Activated CD8-positive, alpha-beta memory T cell treated with anti-CD3 and anti-CD28 coated beads for 1 hour (primary cell): ENCODE measurements at places on chromosomes 7 and 10.

DNA sequence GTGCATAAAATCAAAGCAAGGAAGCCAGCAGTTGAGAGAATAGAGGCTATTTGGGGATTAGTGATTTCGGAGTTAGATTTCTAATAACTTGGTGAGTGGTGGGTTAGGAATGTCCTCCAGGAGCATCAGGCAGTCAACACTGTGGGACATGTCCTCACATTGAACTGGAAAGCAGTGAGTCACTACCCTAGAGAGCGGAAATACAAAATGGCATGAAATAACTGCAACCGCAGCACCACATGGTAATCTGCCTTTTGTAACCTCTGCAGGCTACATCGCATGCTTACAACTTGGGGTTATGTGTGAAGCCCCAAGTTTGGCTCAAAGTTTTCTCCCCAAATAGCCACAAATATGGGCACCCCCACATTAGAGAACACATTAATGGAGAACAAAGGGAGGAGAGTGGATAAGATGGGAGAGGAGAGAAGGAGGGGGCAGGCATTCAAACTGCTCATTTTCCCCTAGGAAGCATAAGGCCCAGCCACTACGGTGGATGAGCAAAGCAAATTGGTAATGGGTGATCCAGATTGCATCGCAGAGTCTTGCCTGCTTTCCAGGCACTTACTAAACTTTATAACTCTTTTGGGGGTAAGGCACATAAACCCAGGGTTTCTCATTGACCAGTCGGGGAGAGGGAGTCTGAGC, 22.0 kb upstream of the SLF2 start:
- DNase-seq, result no peak

- DNase-seq, result no peak
These were observed 31.2 kb downstream of the JCAD start for GRCh38 chr10:30028006-30028737.

GRCh38 chr7:81692146-81692905, 77.5 kb downstream of the HGF start:
- DNase-seq, result no peak

DNA sequence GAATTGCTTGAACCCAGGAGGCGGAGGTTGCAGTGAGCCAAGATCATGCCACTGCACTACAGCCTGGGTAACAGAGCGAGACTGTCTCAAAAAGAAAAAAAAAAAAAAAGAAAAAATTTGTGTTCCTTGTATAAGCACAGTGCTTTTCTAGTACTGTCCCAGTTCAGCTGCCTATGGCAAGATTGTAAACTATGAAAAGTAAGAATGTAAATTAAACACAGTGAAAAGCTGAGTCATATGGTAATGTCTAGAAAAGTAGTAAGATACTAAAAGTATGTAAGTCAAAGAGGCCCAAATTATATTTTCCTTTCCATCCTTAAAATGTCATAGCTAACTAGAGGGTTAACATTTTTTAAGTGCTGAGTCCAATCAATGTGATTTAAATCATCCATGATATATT, 42.8 kb downstream of the RBM20 start:
- no peak for DNase-seq

GRCh38 chr7:91683823-91684222, 196.7 kb downstream of the MTERF1 start:
- DNase-seq, result no peak

GRCh38 chr10:23422003-23422411, 16.9 kb upstream of the OTUD1 start:
- no peak for DNase-seq

- DNase-seq, result no peak
These were observed 138.3 kb downstream of the BMPER start for GRCh38 chr7:34043461-34044305.

- DNase-seq, result no peak
These were observed 39.2 kb downstream of the AGAP3 start for GRCh38 chr7:151125470-151125845.

DNA sequence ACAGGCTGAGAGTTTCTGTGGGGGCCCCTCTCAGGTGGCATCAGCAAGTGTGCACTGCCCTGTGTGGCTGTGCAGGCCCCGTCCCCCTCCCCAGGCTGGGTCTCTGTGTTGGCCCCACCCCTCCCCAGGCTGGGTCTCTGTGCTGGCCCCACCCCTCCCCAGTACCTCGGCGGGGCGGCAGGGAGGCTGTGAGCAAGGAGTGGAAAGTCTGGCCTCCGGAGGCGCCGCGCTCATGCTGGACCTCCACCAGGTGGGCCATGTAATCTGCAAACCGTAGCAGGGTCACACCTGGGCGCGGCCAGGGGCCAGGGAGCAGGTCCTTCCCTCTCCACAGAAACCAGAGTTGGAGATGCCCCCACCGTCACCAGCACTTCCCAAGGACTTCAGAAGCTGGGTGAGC, 21.4 kb upstream of the MICALL2 start:
- no peak for DNase-seq

DNA sequence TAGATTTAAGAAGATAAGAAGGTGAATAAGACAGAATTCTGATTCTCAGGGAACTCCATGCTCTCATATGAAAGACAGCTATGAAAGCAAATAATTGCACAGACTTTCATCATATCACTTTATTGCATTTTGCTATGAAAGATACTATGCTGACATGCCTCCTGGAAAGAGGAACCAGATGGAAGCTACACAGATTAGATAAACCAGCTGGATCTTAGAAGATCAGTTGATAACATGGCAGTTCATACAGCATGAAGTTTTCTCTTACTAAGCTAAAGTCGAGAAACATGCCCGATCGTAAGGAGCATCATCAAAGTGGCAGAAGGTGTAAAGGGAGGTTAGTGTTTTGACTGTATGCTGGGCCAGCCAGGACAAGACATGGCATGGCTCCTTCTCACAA, 112.5 kb upstream of the DPP6 start:
- no peak for DNase-seq

- DNase-seq, result no peak
These were observed 45.3 kb downstream of the COL17A1 start for GRCh38 chr10:104040382-104040781.

GRCh38 chr7:50664461-50664922, 99.3 kb upstream of the DDC start:
- no peak for DNase-seq

- DNase-seq, result no peak
These were observed 78.5 kb downstream of the OAT start for GRCh38 chr10:124340033-124340760.

DNA sequence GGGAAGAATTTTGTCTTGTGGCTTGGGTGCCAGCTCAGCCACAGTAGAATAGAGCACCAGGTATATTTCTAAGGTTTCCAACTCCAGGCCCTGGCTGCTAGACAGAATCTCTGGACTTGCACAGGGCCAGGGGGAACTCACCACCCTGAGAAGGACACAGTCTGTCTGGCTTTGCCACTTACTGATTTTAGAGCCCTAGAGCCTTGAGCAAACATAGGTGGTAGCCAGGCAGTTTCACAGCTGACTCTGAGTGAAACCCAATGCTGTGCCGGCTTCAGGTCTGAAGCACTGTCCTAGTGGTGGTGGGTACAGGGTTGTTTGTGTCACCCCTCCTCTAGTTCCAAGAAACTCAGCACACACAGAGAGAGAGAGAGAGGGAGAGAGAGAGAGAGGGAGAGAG, 81.6 kb downstream of the TES start:
- DNase-seq, result no peak

DNA sequence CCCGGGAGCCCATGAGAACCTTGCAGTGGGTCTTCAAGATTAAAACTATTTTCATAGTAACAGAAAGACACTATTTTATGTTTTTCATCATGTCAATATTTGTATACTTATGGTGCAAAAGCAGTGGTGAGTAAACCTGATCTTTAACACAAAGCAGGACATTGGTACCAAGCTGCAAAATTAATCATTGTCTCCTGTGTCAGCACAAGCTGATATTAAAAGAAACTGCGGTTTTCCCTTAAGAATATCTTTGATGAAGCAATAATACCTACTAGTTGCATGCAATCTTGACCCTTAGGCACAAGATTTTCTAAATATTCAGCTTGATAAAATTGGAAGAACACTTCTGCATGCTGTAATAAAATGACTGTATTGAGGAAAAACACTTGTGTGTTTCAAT, 121.7 kb downstream of the MDFIC start:
- DNase-seq, result no peak

DNA sequence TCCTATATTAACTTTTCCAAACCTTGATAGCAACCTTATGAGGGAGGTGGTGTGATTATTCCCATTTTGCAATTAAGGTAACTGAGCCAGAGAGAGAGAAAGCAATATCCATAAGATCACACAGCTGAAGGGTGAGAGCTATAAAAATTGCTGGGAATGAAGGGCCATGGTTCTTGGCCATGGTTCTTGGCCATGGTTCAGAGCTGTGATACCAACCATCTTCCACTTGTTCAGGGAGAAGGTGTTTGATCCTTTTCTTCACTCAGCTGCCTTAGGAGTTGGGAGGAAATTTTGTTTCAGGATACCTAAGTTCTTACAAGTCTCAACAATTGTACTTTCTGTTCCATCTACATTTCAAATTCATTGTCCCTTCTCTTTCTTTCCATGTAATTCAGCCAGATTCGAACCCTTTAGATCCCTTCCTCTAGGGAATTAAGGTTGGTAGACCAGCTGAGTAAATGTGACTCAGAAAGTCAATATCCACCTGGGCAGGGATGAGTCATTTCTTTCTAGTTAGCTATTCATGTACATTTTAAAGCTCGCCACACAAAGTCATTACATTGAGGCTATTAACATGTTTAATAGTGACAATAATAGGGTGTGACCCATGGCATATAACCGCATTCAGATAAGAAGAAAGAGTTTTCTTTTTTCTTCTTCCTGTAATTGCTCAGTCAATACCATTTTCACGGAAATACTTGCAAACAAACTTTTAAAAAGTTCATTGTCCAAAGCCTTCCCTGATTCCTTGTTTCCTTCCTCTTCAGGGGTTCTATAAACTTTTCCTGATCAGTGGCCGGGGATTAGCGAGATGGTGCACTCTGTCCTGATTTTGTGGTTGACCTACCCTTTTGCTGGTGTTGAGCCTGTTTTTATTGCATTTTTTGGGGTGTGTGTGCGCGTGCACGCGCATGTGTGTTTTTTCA, 143.4 kb downstream of the TCF7L2 start:
- no peak for DNase-seq

- DNase-seq, result no peak
These were observed 25.3 kb upstream of the NUDCD3 start for GRCh38 chr7:44515590-44516268.

DNA sequence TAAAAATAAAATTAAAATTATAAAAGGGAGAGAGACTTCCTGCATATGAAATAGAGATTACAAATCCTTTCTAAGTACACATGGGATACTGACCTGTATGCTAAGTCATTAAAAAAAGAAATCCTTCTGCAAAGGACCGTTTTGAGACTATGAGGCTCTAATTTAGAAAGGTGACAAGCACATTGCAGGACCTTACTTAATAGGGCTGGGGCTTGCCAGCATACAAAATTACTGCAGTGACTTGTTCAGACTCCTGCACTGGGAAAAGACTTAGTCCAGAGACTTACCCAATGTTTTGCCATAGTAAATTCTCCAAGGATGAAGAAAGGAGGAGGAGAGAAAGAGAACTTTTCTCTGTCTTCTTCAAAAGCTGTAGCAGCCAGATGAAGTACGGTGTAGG, 193.6 kb downstream of the KCNMA1 start:
- DNase-seq, result no peak

DNA sequence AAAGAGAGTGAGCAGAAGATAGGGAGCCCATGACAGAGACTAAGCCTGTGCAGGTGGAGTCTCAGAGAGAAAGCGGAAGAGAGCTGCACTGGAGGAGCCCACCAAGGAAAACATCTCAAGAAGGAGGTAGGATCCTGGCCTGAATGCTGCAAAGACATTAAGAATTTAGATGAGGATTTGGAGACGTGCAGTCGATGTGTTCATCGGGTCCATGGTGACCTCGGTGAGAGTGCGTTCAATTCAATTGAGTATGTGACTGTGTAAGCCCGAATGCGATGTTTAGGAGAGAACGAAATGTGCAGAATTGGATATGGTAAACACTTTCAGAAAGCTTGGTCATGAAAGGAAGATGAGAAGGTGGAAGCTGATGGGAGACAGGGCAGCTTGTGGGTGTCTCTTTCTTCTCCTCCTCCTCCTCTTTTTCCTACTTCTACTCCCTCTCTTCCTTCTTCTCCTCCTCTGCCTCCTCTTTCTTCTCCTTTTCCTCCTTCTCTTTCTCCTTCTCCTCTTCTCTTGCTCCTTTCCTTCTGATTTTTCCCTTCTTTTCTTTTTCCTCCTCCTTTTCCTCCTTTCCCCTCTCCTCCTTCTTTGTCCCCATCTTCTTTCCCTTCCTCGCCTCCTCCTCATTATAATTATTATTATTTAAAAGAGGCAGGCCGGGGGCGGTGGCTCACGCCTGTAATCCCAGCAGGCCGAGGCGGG, 276.0 kb downstream of the RPS24 start:
- no peak for DNase-seq

DNA sequence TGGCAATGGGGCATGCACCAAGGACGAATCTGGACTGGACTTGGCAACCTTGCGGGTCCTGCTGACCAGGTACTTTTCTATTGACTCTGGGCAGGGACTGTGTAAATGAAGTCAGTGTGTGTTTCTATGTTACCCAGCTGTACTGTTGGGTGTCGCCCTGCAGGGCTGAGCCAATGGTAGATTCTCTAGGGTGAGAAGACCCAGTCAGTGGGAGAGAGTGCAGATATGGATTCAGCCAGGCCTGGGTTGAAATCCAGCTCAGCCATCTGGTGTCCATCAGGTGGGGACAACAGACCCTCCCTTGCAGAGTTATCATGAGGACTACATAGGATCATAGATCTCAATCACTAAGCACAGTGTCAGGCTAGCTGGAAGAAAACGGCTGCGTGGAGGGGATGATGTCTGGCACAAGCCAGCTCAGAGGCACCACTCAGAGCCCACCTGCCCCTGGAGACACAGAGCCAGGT, 4.9 kb upstream of the PPIF start:
- no peak for DNase-seq

DNA sequence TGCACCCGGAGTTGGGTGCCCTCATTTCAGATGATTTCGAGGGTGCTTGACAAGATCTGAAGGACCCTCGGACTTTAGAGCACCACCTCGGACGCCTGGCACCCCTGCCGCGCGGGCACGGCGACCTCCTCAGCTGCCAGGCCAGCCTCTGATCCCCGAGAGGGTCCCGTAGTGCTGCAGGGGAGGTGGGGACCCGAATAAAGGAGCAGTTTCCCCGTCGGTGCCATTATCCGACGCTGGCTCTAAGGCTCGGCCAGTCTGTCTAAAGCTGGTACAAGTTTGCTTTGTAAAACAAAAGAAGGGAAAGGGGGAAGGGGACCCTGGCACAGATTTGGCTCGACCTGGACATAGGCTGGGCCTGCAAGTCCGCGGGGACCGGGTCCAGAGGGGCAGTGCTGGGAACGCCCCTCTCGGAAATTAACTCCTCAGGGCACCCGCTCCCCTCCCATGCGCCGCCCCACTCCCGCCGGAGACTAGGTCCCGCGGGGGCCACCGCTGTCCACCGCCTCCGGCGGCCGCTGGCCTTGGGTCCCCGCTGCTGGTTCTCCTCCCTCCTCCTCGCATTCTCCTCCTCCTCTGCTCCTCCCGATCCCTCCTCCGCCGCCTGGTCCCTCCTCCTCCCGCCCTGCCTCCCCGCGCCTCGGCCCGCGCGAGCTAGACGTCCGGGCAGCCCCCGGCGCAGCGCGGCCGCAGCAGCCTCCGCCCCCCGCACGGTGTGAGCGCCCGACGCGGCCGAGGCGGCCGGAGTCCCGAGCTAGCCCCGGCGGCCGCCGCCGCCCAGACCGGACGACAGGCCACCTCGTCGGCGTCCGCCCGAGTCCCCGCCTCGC, at the start of gene EGFR:
EGFR (plus strand) TSS at position 657 of the 830 bp plus-strand sequence. CDS start 261 bp downstream, outside the sequence.
- DNase-seq, result no peak

- DNase-seq, result no peak
These were observed 769 bp upstream of the TMEM248 start for GRCh38 chr7:66920256-66920655.

GRCh38 chr10:71649631-71650030, 69.9 kb downstream of the C10orf105 start:
- DNase-seq, result no peak

- DNase-seq, result no peak
These were observed 283.0 kb downstream of the USP6NL start for GRCh38 chr10:11328264-11329061.
